ENCODE measurements at places on chromosomes 6 and 20.

GRCh38 chr20:19875376-19876221, 117.5 kb downstream of the RIN2 start:
- no peak for DNase-seq

DNA sequence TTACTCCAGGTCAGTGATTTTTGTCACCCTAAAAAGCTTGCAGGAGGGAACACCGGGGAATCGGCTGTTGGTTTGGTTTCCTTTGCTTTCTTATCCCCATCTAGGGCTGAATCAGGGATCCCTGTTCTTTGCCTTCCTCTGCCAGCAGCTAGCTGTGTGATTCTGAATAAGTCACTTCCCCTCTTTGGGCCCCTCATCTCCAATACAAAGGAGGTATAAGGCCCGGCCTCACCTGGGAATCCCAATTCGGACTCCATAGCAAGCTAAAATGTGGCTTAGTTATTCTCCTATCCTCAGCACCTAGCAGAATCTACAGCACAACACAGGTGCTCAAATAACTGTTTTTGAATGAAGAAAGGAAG, 18.5 kb upstream of the ARMC12 start:
- no peak for DNase-seq

DNA sequence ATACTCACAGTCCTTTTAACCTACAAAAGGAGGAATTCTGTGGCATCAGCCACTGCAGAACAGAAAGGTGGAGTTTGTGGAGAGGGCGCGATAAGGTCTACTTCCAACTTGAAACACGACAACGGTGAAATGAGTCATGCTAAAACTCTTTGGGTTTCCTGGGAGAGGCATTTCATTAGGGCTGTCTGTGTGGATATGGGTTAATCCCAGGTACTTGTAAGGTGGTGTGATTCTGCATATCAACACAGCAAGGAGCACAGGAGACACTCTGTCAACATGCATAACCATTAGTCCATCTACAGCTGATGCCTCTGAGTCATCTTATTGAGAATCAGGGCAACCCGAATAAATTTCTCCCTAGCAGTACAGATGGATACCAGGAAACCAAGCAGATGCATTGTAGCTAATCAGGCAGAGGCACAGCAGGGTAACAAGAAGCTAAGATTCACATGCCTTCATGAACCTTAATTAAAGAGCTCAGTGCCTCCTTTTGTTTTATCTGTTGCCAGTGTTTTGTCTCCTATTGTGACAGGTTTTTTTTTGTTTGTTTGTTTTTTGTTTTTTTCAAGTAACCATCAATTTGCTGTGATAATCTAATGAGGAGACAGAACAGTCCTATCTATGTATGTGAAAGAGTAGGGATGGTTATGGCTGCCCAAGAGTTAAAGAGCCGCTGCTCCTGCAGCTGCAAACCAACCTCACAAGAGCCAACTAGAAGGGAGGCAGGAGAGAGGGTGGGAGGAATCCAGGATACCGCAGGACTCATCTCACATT, 315.8 kb upstream of the SOX4 start:
- no peak for DNase-seq

DNA sequence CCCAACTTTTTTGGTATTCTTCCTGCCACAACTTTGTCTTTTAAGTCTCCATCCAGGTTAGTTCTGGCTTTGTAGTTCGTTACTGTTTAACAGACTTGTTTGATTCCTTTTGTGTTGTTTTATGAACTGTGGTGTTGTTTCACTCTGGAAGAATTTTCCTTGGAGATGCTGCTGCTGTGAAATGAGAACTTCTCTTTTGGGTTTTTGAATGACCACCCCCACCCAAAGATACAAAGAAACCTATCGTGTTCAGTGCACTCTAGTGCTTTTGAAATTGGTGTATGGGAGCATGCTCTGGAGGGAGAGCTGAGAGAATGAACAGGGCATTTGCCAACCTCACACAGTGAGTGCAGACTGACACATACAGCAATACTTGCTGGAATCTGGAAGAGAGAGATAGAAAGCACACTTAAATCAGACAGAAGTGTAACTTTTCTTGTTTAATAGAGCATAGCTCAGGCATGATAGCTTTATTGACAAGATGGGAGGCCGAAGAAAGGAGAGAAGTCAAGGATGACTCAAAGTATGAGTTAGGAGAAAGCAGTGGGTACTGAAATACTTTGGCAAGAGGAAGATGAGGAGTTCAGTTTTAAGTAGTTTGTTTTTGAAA, 293.1 kb downstream of the SOX4 start:
- no peak for DNase-seq

DNA sequence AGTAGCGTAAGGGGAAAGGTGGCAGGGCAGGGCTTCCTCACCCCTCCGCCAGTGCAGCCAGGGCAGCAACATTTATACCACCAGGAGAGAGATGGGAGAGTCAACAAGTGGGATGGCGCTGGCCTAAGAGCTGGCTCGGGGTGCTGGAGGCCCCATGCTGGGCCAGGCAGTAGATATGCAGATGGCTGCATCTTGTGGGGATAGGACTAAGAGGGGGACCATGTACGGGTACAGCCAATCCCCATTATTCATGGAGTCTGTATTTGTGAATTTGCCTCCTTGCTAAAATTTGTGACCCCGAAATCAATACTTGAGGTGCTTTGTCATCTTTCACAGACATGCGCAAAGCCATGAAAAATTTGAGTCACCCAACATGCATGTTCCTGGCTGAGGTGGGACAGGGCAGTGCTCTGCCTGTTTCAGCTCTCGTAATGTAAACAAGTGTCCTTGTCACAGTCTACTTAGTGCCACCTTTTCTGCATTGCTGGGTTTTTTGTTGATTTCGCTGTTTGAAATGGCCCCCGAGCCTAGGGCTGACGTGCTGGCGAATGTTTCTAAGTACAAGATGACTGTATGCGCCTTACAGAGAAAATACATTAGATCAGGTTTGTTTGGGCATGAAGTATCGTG, 27.5 kb upstream of the TAF8 start:
- no peak for DNase-seq

GRCh38 chr20:62420846-62421715, 6.3 kb downstream of the RBBP8NL start:
- no peak for DNase-seq

- DNase-seq = no peak
These were observed 15.8 kb downstream of the KLHL32 start for GRCh38 chr6:96940322-96940721.

DNA sequence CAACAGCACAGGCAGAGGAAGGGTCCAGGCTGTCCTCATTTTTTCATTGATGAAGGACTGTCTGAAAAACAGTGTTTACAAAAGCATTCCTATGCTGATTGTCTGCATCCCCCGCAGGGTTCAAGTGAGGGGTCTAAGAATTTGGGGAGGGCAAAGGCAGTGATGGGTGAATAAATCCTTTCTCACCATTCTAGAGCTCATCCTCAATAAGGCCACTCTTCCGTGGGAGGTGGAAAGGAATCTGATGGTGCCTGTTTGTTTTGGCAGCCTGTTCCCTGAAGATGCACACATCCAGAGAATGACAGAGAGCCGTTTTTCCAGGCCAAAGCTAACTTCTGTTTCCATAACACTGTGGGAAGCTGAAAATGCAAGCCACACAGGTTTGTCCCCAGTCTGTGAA, 164.5 kb downstream of the MOXD1 start:
- DNase-seq = no peak

DNA sequence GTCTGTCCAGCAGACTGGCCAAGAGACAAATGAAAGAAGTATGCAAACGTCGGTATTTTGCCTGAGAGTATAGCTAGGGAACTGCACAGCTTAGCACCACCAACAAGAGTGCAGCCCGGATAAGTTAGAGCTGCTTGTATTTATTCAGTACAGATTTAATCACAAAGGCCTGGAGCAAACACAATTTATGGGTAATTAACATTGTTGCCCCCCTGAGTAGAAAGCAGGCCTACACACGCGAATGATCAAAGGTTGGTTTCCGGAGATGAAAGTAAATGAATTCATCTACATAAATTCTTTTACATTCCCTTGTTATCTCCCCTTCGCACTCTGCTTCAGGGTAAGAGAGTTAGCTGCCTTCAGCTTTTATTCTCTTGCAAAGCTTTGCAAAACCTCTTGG, 24.7 kb upstream of the CRISP1 start:
- DNase-seq = no peak

- DNase-seq = no peak
These were observed 59.8 kb downstream of the SOX4 start for GRCh38 chr6:21653323-21653722.

- DNase-seq = no peak
These were observed 703.5 kb upstream of the CITED2 start for GRCh38 chr6:140077827-140078560.

Measured in amniotic stem cell (primary cell).